ENCODE measurements at places on chromosomes 12 and 14.

GRCh38 chr14:100539003-100539660 is 48.1 kb downstream of the BEGAIN start:
- no peak for DNase-seq

- no peak for DNase-seq
Observed at GRCh38 chr14:71491931-71492330, 440.3 kb upstream of the RGS6 start.

DNA sequence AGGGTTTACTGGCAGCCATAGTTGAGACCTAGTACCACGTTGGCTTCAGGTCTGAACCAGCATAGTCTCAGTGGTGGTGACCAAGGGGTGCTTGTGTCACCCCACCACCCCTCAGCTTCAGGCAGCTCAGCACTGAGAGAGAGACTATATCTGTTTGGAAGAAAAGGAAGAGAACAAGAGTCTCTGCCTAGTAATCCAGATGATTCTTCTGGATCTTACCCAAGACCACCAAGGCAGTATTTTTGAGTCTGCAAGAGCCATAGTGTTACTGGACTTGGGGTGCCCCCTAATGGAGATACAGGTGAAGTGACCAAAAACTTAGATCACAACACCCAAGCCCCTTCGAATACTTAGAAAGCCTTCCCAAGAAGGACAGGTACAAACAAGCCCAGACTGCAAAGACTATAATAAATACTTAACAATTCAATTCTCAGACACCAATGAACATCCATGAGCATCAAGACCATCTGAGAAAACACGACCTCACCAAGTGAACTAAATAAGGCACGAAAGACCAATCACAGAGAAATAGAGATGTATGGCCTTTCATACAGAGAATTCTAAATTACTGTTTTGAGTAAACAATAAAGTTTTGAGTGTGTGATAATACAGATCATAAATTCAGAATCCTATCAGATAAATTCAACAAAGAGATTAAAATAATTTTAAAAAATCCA is 107.0 kb downstream of the HELB start:
- DNase-seq = peak; percentile 38

GRCh38 chr14:51539571-51540037 is 112.1 kb upstream of the FRMD6 start:
- peak; percentile 97 for DNase-seq

GRCh38 chr12:58384196-58384595 is 442.8 kb downstream of the ATP23 start:
- no peak for DNase-seq

Measured in M059J (cell line).